GM06990 (cell line): ENCODE measurements at places on chromosomes 2 and 18.

GRCh38 chr2:102025016-102025501, 33.3 kb downstream of the IL1R2 start:
- no peak for DNase-seq

DNA sequence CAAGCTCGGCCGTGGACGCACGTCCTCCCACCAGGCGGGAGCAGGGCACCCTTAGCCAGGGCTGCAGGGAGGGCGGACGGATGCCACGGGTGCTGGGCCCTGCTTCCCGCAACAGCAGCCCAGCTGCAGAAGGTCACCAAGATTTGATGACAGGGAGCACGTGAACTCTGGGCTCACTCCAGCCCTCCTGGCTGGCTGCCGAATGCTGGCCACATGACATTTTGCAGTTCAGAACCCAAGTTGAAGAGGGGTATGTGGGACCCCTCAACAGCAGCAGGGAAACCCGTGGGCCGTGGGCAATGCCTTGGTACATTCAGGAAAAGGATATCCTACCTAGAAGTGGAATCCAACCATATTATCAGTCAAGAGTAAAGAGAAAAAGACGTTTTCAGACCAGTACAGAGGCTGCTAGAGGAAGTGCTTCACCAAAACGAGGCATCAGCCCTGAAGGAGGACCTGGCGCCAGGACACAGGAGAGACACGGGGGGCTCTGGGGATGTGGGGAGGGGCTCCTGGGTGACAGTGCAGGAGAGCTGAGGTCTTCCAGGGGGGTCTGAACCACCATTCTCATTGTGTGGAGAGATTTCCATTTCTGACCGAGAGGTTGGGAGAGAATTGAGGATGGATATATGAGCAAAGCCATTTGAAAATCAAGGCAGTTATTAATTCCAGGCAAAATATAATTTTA, 107.4 kb upstream of the CTDP1 start:
- DNase-seq: no peak

DNA sequence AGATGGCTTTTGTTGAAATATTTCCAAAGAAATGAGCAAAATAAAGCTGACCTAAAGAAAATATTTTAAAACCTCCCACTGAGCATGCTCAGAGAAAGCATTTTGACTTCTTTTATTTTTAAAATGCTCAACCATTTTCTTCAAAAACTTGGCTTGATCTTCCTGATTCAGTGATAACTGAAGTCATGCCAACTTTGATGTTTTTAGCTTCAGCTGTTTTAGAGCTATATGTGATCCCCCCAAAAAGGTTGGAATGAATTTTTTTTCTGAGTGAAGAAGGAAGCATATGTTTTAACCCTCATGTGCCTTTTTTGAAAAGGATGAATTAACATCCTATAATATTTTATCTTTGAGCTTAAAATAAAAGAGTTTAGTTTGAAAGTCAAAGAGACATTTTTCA, 612.0 kb downstream of the ARHGAP15 start:
- DNase-seq: no peak

DNA sequence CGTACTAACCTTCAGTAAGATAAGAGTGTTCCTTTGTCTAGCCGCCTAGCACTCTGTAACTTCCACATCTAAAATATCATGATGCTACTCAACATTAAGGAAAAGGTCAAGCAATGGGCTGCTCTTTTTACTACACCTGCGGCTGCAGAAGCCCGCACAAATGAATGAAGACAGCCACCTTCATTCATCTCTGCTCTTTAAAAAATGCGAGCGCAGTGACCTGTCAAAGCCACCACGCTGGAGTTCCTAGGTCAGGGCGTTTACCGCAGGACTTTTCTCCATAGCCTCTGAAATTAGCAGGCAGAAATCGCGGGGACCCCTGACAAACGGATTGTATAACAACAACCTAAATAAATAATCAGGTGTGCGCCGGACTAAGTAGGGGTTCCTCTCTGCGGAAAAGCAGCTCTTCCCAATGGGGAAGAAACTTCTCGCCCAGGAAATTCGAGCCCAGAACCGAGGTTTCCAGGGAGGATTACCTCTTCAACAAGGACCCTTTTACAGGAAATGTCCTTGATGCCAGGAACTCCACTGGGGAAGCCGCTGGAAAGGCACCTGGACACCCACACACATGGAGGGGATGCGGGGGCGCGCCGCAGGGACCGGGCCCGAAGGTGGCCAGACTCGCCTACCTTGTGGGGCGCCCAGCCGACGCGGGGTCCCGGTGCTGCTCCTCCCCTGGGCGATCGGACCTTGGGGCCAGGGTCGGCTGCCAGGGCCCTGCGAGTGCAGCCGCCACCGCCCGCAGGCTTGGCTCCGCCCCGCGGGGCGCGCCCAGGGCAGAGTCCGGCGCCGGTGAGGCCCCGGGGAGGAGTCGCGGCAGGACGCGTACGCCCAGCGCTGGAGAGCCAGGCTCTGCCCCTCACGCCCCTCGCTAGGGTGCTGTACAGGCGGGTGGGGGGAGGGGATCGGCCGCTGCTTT, at the start of gene CCDC68:
CCDC68 (minus strand) TSS at position 758 of the 922 bp plus-strand sequence. CDS start 16,670 bp downstream, outside the sequence.
- no peak for DNase-seq

DNA sequence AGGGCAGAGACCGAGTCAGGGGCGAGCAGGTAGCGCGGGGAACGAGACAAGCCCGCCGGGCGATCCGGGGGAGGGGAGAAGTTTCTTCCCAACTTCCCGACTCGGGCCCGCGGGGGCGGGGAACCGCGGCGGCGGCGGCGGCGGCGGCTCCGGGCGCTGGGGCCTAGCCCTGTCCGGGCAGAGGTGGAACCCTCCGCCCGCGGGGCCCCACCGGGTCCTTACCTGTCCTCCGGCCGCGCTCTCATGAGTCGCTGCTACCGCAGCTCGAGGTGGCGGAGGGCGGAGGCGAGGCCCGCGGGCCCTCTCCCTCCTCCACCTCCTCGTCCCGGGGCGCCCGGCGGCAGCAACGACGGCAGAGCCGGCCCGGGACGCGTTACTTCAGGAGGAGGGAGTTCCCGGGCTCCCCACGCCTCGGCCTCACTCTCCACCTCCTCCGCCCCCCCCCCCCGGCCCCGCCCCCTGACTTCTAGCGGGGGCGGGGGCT, at the start of gene YES1:
YES1 (minus strand) TSS at position 351 of the 484 bp plus-strand sequence. CDS start 55,415 bp downstream, outside the sequence.
- DNase-seq: no peak
